ENCODE measurements at places on chromosomes 1 and 21. TPM values are rescaled to one million over a fixed set of nuclear protein-coding genes. Genes with fewer than 3 reads are reported as not detected.

GRCh38 chr1:32100807-32101708 lies 6.8 kb upstream of the KPNA6 start:
- no peak for DNase-seq

GRCh38 chr21:15134701-15135470 lies 70.1 kb upstream of the NRIP1 start:
- no peak for DNase-seq

DNA sequence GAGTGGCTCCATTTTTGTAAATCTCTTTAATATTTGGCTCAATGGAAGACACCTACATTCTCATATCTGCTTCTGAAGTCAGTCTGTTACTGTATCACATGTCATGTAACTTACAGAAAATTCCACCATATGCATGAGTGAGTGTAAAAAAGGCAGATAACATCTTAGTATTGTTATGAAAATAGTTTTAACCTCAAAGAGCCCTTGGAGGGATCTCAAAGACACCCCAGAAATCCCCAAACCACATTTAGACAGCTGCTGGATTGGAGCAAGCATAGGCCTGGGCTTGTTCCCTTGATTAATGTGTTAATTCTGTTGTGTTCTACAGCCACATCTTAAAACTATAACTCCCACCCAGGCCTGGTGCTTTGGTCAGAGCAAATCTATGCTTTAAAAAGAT lies 16.9 kb downstream of the MACO1 start:
- no peak for DNase-seq

GRCh38 chr1:116318897-116319296 lies 54.1 kb upstream of the ATP1A1 start:
- DNase-seq, result no peak

PTPN7 gene
- total RNA-seq, result 0.51 TPM

OLFML2B gene
- 4.2 TPM for total RNA-seq

AURKAIP1 gene
- total RNA-seq, result 265 TPM

DMBX1 gene
- total RNA-seq, result not detected
